ENCODE measurements at places on chromosomes 4 and X.

DNA sequence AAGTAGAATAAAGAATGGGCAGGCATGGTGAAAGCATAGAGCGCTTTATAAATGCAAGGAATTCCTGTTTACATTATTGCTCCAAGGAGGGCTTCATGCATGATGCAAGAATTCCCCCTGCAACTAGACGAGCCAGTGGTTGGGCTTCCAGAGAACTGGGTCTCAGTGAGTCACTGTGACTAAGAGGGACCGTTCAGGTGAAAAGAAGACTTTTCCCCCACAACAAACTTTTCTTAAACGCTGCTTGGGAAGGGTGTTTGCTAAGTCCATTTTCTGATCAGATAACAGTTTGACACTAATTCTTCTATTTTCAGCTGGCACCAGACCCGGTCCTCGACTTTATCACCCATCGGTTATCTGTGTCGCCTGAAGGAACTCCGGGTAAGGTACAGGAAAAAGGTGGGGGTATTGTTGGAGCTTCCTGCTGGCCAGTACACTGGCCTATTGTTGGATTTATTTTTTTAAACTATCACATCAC lies 40.1 kb downstream of the LDB2 start:
- DNase-seq: no peak

DNA sequence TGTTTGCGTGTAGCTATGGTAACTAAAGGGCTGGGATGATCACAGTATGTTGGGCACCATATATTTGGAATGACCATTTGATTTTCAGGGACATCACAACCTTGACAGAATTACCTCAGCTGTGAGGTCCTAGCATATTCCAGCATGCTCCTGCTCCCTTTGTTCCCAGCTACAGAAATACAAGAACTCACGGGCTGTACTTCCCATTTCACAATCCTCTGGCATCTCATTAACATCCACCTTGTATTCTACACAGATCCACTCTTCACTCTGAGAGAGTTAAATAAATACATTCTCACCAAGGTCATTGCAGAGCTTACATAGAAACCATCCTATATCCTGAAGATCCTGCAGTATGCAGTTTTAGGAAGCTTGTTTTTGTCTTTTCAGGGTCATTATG lies 169.7 kb downstream of the FRMPD4 start:
- DNase-seq: no peak

- DNase-seq: peak; percentile 49
Measured at GRCh38 chrX:56564164-56564885, 898 bp downstream of the UBQLN2 start.

GRCh38 chrX:94204524-94204923 lies 530.5 kb downstream of the FAM133A start:
- no peak for DNase-seq

DNA sequence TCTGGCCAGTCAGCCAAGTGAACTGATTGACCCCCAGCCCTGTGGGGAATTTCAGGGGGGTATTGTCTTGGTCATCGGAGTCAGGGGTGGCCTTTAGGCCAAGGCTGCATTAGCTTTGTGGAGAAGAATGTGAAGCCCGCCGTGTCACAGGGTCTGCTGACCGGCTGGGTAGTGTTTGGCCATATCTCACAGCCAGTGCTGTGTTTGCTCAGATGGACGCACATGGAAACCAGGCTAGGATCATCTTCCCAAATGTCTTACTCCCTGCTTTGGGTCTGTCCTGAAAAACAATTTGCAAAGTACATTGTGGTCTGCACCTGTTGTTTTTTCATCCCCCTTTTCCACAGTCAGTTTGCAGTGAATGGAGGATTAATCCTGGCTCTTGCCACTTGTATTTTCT lies 13.0 kb downstream of the TMEM164 start:
- no peak for DNase-seq

DNA sequence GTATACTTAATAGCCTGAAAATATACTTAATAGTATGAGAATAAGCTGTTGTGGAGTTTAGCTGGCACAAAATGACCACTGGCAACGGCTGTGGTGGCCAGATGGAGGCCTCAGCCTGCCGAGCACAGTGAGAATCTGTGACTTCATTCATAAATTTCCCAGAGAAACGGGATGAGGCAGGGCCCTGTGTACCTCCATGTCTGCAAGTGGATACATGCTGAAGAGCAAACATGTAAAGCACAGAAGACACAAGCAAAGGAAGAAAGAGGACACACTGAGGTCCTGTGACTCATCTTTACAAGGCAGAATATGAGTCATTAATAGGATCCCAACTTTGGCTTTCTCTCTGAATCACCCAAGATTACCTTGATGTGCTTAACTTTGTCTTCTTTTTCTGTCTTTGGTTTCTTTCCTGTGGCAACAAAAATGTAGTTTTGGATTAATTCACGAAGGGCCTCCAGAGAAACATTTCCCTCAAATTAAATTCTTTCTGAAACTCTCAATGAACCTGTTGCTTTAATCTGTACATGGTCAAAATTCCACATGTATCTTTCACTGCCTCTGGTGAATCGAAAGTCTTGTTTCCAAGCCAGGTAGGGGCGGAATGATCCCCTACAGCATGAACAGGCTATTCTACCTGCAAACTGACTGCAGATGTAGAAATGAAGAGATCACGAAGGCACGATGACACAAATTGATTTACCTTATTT lies 56.4 kb downstream of the IRF2 start:
- DNase-seq: peak; percentile 68

DNA sequence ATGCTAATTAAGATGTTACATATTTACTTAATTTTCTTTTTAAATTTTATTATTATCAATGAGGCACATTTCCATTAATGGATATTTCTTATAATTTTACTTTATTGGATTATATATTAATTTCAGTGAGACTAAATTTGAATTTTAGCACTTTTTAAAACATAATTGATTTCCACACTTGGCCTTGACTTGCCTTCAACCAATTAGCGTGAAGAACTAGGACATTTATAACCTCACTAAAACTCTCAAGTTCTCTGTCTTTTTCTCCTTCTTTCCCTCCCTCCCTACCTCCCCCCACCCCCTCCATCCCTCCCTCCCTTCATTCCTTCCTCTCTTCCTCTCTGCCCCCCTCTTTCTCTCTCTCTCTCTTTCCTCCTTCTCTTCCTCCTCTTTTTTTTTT lies 1618.1 kb downstream of the C4orf33 start:
- no peak for DNase-seq

DNA sequence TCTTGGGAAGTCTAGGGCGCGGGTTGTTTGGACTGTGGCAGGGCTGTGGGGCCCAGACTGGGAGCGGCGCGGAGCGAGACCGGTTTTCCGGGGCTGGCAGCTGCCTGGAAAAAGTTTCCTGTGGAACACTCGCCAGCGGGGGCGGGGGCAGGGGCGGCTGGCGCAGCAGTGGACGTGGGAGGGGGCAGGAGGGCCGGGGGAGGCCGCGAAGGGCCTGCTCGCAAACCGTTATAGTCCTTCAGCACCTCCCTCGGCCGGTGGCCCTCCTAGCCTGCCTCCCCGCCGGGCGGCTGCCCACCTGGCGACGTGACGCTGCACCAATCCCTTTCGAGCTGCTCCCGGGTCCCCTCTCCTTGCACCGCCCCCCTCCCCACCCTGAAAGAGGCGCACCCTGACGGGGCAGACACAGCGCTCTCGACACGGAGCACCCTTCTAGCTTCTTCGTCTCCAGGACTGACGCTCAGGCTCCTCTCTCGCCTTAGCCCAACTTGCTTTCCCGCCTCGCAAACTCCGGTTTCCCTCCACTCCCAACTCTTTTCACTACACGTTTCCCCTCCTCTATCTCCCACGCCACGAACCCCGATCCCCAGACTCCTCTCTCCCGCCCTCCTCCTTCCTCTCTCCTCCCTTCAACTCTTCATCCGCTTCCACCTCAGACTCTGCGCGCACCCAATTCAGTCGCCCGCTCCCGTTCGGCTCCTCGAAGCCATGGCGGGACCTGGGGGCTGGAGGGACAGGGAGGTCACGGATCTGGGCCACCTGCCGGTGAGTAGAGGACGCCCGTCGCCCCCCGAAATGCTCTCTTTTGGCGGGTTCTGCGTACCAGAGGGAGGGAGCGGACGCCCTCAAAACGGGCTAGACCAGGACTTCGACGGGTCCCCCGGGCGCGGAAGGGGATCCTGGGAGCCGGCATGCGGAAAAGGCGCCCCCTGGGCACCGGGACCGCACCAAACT lies at the start of gene NRK:
TSS of gene NRK (plus strand) at position 402 of the 954 bp plus-strand sequence. CDS start at position 709, 307 bp downstream.
- DNase-seq: no peak

DNA sequence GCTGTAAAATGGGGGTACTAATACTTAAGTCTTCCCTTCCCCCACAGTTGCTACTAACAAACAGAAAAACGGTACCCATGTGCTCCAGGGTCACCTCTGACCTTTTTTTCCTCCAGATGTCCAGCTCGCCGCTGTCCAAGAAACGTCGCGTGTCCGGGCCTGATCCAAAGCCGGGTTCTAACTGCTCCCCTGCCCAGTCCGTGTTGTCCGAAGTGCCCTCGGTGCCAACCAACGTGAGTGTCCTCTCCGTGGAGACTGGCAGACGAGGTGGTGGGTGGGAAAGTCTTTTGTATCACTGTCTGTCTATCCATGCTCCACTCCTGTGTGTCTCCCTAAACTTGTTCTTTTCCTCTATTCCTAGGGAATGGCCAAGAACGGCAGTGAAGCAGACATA lies 5.1 kb downstream of the UBA1 start:
- no peak for DNase-seq

DNA sequence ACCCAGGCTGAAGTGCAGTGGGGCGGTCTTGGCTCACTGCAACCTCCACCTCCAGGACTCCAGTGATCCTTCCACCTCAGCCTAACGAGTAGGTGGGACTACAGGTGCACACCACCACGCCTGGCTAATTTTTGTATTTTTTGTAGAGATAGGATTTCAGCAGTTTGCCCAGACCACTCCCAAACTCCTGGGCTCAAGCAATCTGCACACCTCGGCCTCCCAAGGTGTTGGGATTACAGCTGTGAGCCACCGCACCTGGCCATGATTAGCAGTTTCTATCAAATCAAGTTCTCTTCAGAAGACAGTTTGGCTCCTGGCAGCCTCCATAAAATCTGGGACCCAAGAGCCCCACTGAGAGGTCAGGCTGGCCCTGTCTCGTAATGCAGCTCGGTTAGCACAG lies 26.4 kb upstream of the TRIM2 start:
- DNase-seq: no peak

- no peak for DNase-seq
Measured at GRCh38 chr4:123651066-123651465, 254.5 kb downstream of the SPRY1 start.

DNA sequence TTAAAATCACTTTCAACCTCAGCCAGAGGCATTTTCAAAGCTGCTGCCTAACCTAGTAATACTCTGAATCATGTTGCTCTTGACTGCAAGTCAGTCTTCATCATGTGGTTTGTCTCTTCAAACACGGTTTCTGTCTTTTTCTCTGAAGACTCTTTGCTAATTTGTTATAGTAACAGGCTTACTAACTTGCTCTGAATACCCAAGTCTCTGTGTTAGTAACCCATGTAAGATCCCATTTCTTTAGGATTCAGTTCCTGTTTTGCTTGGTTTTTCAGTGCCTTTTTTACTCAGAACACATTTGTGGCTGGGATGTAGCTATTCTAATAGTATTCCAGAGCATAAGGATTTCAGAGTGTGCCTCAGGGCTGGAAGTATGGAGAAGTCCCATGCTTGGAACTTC lies 1450.6 kb upstream of the IGFBP7 start:
- no peak for DNase-seq

- DNase-seq: no peak
Measured at GRCh38 chrX:136163689-136164088, 16.4 kb downstream of the FHL1 start.

- DNase-seq: no peak
Measured at GRCh38 chr4:16377887-16378286, 151.6 kb upstream of the TAPT1 start.

DNA sequence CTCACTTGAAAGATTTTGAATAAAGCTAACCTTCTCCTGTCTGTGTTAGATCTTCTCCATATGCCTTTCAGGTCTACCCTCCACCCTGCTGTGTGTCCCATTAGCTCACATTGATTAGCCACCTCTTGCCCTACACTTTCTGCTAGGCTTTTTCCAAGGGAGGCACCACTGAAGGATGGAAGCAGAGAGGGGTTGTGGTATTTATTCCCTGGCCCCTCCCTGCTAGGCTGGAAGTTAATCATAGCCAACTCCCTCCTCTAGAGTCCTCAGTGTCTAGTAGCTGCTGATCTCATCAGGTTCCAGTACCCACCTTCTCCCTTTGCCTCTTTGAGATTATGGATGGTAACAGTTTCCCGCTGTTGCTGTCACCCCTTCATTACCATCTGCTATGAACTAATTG lies 8.9 kb upstream of the SMIM43 start:
- no peak for DNase-seq

GRCh38 chr4:152771741-152772533 lies 7.6 kb downstream of the TIGD4 start:
- DNase-seq: no peak

All from CD8-positive, alpha-beta T cell (primary cell).